ENCODE measurements at places on chromosomes 3 and 15. TPM values are rescaled to one million over a fixed set of nuclear protein-coding genes. Genes with fewer than 3 reads are reported as not detected.

SERPINI1 gene
- 2.2 TPM for total RNA-seq

NPTN gene
- total RNA-seq: 121 TPM

TNFAIP8L3 gene
- total RNA-seq: 1.1 TPM

CTXN2 gene
- total RNA-seq: not detected

SCAANT1 gene
- not detected for total RNA-seq

ACOX2 gene
- total RNA-seq: 0.39 TPM

ASB14 gene
- total RNA-seq: not detected

RHCG gene
- total RNA-seq: 22.8 TPM

MESD gene
- total RNA-seq: 22.7 TPM

WNT5A gene
- 25.1 TPM for total RNA-seq

CHRM5 gene
- total RNA-seq: not detected

KBTBD13 gene
- total RNA-seq: not detected

GP5 gene
- not detected for total RNA-seq

TMEM108 gene
- total RNA-seq: not detected

GPR176 gene
- total RNA-seq: 17.5 TPM

TMEM212 gene
- not detected for total RNA-seq

FAM3D gene
- total RNA-seq: not detected

GOLGA6B gene
- total RNA-seq: not detected

REC114 gene
- not detected for total RNA-seq

TRMT10C gene
- 42.9 TPM for total RNA-seq

GHSR gene
- total RNA-seq: not detected

B3GNT5 gene
- 35.4 TPM for total RNA-seq

CD80 gene
- not detected for total RNA-seq

EPHB3 gene
- total RNA-seq: 6.7 TPM

AGTR1 gene
- total RNA-seq: not detected

LEKR1 gene
- 0.30 TPM for total RNA-seq

KNG1 gene
- not detected for total RNA-seq

GOLGA8B gene
- total RNA-seq: 8.8 TPM

SKOR1 gene
- not detected for total RNA-seq

ATXN7 gene
- 9.8 TPM for total RNA-seq

MAGEL2 gene
- not detected for total RNA-seq

SRGAP3 gene
- total RNA-seq: 8.2 TPM

GP9 gene
- total RNA-seq: not detected

TBC1D21 gene
- total RNA-seq: not detected

PPIB gene
- total RNA-seq: 789 TPM

CYP8B1 gene
- total RNA-seq: not detected

CFAP92 gene
- total RNA-seq: 0.61 TPM

FAM43A gene
- 0.72 TPM for total RNA-seq

P2RY14 gene
- total RNA-seq: not detected

CKMT1B gene
- 87.1 TPM for total RNA-seq

C2CD4A gene
- total RNA-seq: not detected

RCCD1 gene
- total RNA-seq: 16.7 TPM

ZNF385D gene
- not detected for total RNA-seq

PSTPIP1 gene
- 4.6 TPM for total RNA-seq

CCR9 gene
- not detected for total RNA-seq

C15orf39 gene
- total RNA-seq: 11.2 TPM

IL17RD gene
- 1.1 TPM for total RNA-seq

PATL2 gene
- total RNA-seq: not detected

RASSF1 gene
- 16.5 TPM for total RNA-seq

TRH gene
- total RNA-seq: not detected

FGF7 gene
- not detected for total RNA-seq

RTP1 gene
- total RNA-seq: not detected

NEK4 gene
- total RNA-seq: 11.9 TPM

IGSF10 gene
- total RNA-seq: not detected

SLC7A14 gene
- total RNA-seq: not detected

Data from hair follicular keratinocyte (primary cell).